Neuronal stem cell (in vitro differentiated cells): ENCODE measurements at places on chromosomes 16 and 17.

GRCh38 chr17:51372345-51373004 lies 112.1 kb downstream of the UTP18 start:
- H3K27me3 ChIP-seq = no peaks in the 10 kb centered on the region
- H3K4me3 ChIP-seq = no peak overlapping the region
- H3K4me1 ChIP-seq = peaks cover 1% of the 10 kb centered on the region
- H3K36me3 ChIP-seq = no peaks in the 10 kb centered on the region
- H3K27ac ChIP-seq = no peak overlapping the region

- H3K27me3 ChIP-seq = no peaks in the 10 kb centered on the region
- DNase-seq = no peak
- H3K4me3 ChIP-seq = no peak overlapping the region
- H3K36me3 ChIP-seq = peaks cover 85% of the 10 kb centered on the region
These were observed 30.3 kb downstream of the TSC2 start for GRCh38 chr16:2078096-2078495.

- peaks cover 10% of the 10 kb centered on the region for H3K4me1 ChIP-seq
- H3K27ac ChIP-seq = peak overlapping the region; percentile 43
- H3K36me3 ChIP-seq = no peaks in the 10 kb centered on the region
- DNase-seq = peak; percentile 64
These were observed 580 bp downstream of the TANC2 start for GRCh38 chr17:62966426-62967204.

DNA sequence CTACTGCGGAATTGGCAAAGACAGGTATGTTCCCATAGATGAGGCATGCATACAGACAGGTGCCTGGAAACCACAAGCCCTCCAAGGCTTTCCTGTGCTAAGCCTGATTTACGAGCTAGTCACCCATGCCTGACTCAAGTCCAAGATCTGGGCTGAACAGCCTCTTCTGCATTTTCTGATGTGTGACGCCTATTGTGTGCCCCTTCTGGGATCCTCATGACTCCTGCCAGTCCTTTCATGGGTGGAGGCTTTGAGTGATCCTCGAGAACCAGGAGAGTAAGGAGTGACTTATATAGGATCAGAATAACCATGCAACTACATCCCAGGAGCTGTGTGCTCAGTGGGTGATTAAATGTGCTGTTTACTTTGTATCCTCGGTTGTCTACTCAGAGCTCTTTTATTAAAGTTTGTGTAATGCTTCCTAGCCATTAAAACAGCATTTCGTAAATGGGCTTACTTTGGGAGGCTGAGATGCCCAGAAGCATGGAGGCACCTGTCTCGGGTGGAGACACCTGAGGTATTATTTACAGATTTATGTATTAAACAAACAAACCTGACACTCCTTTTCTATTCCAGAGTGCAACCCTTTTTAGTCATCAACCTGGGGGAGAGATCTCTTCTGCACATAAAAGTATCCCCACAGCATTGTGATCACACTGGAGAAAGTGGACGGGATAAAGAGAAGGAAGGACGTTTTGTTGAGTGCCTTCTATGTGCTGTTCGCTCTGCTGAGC lies 373.0 kb upstream of the DYNLRB2 start:
- DNase-seq = no peak
- no peak overlapping the region for H3K27ac ChIP-seq
- peaks cover 2% of the 10 kb centered on the region for H3K4me1 ChIP-seq
- no peaks in the 10 kb centered on the region for H3K36me3 ChIP-seq

- no peak for DNase-seq
- H3K27me3 ChIP-seq = no peaks in the 10 kb centered on the region
- H3K4me1 ChIP-seq = no peaks in the 10 kb centered on the region
- H3K4me3 ChIP-seq = no peak overlapping the region
- no peak overlapping the region for H3K27ac ChIP-seq
These were observed 8.8 kb upstream of the KRT31 start for GRCh38 chr17:41406205-41406604.

DNA sequence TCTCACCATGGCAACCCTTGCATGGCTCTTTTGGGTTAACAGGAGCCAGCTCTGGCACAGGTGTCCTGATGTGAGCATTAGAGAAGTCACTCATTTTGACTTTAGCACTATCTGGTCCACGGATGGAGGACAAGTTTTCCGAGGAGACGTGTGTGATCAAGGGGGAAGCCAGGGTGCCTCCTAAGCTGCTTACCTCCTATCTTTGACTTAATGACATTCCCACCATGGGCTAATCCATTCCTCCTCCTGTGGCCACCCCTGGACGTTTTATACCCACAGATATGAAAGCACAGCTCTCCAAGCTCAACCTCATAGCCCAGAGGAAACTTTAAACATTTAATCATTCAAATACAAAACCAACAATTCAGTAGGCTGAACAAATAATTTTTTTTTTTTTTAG lies 18.8 kb downstream of the MPP2 start:
- H3K27me3 ChIP-seq = no peaks in the 10 kb centered on the region
- H3K4me1 ChIP-seq = no peaks in the 10 kb centered on the region
- H3K36me3 ChIP-seq = no peaks in the 10 kb centered on the region
- H3K4me3 ChIP-seq = no peak overlapping the region

DNA sequence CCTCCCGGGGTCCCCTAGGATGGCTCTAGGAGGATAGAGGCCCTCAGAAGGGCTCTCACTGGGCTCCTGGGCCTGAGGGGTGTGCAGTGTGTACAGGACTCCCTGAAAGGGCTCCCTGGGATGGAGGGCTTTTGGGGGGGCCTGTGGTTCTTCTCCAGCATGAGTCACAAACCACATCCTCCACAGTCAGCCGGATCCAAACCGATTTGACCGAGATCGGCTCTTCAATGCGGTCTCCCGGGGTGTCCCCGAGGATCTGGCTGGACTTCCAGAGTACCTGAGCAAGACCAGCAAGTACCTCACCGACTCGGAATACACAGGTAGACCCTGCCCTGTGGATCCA lies 4.5 kb downstream of the TRPV2 start:
- H3K27ac ChIP-seq = no peak overlapping the region
- no peak overlapping the region for H3K4me3 ChIP-seq
- peaks cover 8% of the 10 kb centered on the region for H3K4me1 ChIP-seq
- no peaks in the 10 kb centered on the region for H3K36me3 ChIP-seq
- H3K27me3 ChIP-seq = no peaks in the 10 kb centered on the region

GRCh38 chr17:48625495-48626244 lies 488 bp downstream of the HOXB9 start:
- H3K27ac ChIP-seq = no peak overlapping the region
- H3K27me3 ChIP-seq = peaks cover 99% of the 10 kb centered on the region
- H3K4me3 ChIP-seq = no peak overlapping the region
- no peaks in the 10 kb centered on the region for H3K36me3 ChIP-seq
- no peak for DNase-seq

- H3K4me1 ChIP-seq = peaks cover 7% of the 10 kb centered on the region
- no peaks in the 10 kb centered on the region for H3K27me3 ChIP-seq
- H3K4me3 ChIP-seq = no peak overlapping the region
- no peak overlapping the region for H3K27ac ChIP-seq
- DNase-seq = no peak
These were observed 15.9 kb downstream of the SOX9 start for GRCh38 chr17:72136692-72137091.

- no peak overlapping the region for H3K4me3 ChIP-seq
- peaks cover 27% of the 10 kb centered on the region for H3K4me1 ChIP-seq
- H3K27ac ChIP-seq = no peak overlapping the region
- H3K36me3 ChIP-seq = peaks cover 13% of the 10 kb centered on the region
- DNase-seq = no peak
These were observed 2.3 kb downstream of the BAIAP2 start for GRCh38 chr17:81037026-81037797.

- no peak for DNase-seq
- H3K4me3 ChIP-seq = no peak overlapping the region
- no peak overlapping the region for H3K27ac ChIP-seq
- peaks cover 3% of the 10 kb centered on the region for H3K4me1 ChIP-seq
These were observed 29.5 kb upstream of the MED9 start for GRCh38 chr17:17447264-17447663.

- H3K36me3 ChIP-seq = peaks cover 20% of the 10 kb centered on the region
- DNase-seq = no peak
- no peak overlapping the region for H3K4me3 ChIP-seq
These were observed 21.6 kb downstream of the NDE1 start for GRCh38 chr16:15671530-15672117.

DNA sequence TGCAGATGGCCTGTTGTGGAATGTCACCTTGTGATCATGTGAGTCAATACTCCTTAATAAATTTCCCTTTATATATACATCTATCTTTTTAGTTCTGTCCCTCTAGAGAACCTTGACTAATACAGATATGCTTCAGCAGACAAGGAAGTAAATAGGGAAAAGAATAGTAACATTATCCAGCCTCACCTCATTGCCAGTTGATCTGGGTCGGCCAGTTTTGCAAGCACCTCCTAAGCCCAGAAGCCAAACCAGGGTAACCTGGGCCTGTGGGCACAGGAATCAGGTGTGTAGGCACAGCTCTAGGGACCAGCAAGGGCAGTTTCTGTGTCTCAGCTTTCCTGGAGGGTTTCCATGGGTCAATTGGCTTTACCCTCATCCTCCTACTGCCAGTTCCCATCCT lies 11.9 kb upstream of the CCL17 start:
- no peak overlapping the region for H3K27ac ChIP-seq
- no peak for DNase-seq
- no peak overlapping the region for H3K4me3 ChIP-seq
- H3K4me1 ChIP-seq = no peaks in the 10 kb centered on the region
- no peaks in the 10 kb centered on the region for H3K36me3 ChIP-seq
- H3K27me3 ChIP-seq = no peaks in the 10 kb centered on the region

- H3K4me1 ChIP-seq = no peaks in the 10 kb centered on the region
- no peak for DNase-seq
- H3K27ac ChIP-seq = no peak overlapping the region
- H3K4me3 ChIP-seq = no peak overlapping the region
- peaks cover 55% of the 10 kb centered on the region for H3K36me3 ChIP-seq
These were observed 6.3 kb downstream of the ESRP2 start for GRCh38 chr16:68229431-68230175.

GRCh38 chr16:26898200-26898599 lies 168.5 kb upstream of the C16orf82 start:
- no peaks in the 10 kb centered on the region for H3K27me3 ChIP-seq
- no peak overlapping the region for H3K27ac ChIP-seq
- H3K4me1 ChIP-seq = no peaks in the 10 kb centered on the region

GRCh38 chr16:12267491-12267890 lies 291.0 kb downstream of the SNX29 start:
- H3K27me3 ChIP-seq = no peaks in the 10 kb centered on the region
- no peak for DNase-seq
- H3K27ac ChIP-seq = no peak overlapping the region
- H3K4me3 ChIP-seq = no peak overlapping the region
- no peaks in the 10 kb centered on the region for H3K36me3 ChIP-seq
- no peaks in the 10 kb centered on the region for H3K4me1 ChIP-seq

GRCh38 chr17:35022536-35023063 lies 40.9 kb downstream of the RFFL start:
- H3K27me3 ChIP-seq = no peaks in the 10 kb centered on the region
- no peaks in the 10 kb centered on the region for H3K36me3 ChIP-seq
- H3K4me1 ChIP-seq = no peaks in the 10 kb centered on the region
- H3K27ac ChIP-seq = no peak overlapping the region

DNA sequence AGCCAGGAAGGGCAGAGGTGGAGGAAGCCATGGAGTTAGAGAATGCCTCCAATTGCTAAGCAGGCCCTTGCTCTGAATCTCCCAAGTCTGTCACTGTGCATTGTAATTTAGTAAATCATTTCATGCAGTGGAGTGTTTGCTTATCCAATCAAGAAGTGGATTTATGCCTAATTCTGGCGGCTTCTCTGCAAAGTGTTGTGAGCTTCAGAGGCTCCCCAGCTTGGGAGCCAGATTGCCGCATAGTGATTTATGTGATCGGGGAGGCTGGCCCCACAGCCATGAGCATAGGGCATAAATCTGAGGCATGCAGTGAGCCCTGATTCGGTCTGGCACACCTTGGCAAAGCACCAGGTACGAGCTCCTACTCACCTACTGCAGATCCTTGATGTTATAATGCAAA lies 520.8 kb downstream of the HS3ST4 start:
- H3K4me3 ChIP-seq = no peak overlapping the region
- no peak for DNase-seq
- no peaks in the 10 kb centered on the region for H3K36me3 ChIP-seq
- H3K4me1 ChIP-seq = no peaks in the 10 kb centered on the region
- H3K27ac ChIP-seq = no peak overlapping the region

DNA sequence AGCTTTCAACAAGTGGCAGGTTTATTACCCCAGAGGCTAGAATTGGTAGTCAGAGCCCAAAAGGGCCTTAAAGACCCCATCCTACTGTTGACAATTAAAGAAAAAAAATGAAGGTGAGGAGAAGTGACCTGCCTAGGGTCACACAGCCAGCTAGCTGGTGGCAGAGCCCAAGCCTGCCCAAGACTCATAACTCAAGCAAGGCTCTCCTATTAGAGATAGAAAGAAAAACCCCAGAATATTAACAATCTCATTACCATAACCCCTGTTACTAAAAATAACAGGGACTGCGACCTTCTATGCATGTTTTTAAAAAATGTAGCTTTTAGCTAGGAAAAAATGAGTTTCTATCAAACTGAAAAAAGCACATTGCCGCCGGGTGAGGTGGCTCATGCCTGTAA lies 14.0 kb downstream of the HSPB9 start:
- peaks cover 5% of the 10 kb centered on the region for H3K36me3 ChIP-seq
- H3K4me1 ChIP-seq = peaks cover 4% of the 10 kb centered on the region
- DNase-seq = no peak
- no peaks in the 10 kb centered on the region for H3K27me3 ChIP-seq

DNA sequence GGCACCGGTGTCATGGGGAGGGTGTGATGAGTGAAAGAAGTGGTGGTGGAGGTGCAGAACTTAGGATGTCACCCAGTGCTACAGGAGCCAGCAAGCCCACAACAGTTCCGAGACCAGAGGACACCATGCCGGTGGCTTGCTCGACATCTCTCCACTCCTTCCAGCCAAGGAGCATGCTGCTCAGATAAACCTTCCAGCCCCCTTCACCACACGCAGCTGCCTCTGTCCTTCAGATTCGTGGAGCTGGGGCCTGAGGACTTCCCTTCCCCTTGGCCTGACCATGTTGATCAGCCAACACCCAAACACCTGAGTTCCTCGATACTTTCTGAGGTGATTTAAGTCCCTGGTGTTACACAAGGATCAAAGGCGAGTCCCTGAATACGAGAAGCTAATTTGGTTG lies 188.8 kb upstream of the FOXF1 start:
- no peaks in the 10 kb centered on the region for H3K36me3 ChIP-seq
- H3K27me3 ChIP-seq = no peaks in the 10 kb centered on the region
- no peaks in the 10 kb centered on the region for H3K4me1 ChIP-seq
- H3K27ac ChIP-seq = no peak overlapping the region
- DNase-seq = no peak

GRCh38 chr16:2777903-2778629 lies 986 bp upstream of the ELOB start:
- peak overlapping the region; percentile 79 for H3K4me3 ChIP-seq
- peaks cover 19% of the 10 kb centered on the region for H3K36me3 ChIP-seq
- H3K27me3 ChIP-seq = no peaks in the 10 kb centered on the region
- H3K27ac ChIP-seq = peak overlapping the region; percentile 95
- DNase-seq = no peak
- H3K4me1 ChIP-seq = peaks cover 11% of the 10 kb centered on the region
